ENCODE measurements at places on chromosomes 7 and 10. TPM values are rescaled to one million over a fixed set of nuclear protein-coding genes. Genes with fewer than 3 reads are reported as not detected.

The MYH16 gene
- not detected for total RNA-seq

The ARHGEF35 gene
- total RNA-seq, result 0.60 TPM

The SMO gene
- 18.9 TPM for total RNA-seq

The GPER1 gene
- total RNA-seq, result 3.4 TPM

The CPEB3 gene
- total RNA-seq, result 0.82 TPM

The SFXN2 gene
- 0.68 TPM for total RNA-seq

The MRLN gene
- not detected for total RNA-seq

The PHKG1 gene
- 0.12 TPM for total RNA-seq

The BMS1 gene
- 9.9 TPM for total RNA-seq
